ENCODE measurements at places on chromosomes 11 and 22.

- DNase-seq: no peak
Measured at GRCh38 chr11:112179601-112180000, 4.3 kb downstream of the BCO2 start.

- no peak for DNase-seq
Measured at GRCh38 chr11:35343033-35343598, 76.2 kb downstream of the SLC1A2 start.

DNA sequence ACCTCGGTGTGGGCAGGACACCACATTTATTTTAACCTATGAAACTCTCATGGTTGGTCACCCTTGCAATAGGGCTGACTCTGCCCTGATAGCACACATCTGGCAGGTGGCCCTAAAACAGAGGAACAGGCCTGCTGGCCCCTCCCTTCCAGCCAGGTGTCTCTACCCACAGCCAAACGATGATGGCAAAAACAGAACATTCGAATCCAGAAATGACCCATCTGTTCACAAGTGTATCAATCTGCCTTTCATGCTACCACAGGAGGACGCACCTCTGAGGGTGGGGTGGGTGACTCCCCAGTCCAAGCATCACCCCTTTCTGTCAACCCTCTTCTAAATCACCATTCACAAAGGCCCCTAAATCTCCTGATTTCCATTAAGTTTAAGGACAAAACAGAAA is 118.1 kb downstream of the ETS1 start:
- no peak for DNase-seq

DNA sequence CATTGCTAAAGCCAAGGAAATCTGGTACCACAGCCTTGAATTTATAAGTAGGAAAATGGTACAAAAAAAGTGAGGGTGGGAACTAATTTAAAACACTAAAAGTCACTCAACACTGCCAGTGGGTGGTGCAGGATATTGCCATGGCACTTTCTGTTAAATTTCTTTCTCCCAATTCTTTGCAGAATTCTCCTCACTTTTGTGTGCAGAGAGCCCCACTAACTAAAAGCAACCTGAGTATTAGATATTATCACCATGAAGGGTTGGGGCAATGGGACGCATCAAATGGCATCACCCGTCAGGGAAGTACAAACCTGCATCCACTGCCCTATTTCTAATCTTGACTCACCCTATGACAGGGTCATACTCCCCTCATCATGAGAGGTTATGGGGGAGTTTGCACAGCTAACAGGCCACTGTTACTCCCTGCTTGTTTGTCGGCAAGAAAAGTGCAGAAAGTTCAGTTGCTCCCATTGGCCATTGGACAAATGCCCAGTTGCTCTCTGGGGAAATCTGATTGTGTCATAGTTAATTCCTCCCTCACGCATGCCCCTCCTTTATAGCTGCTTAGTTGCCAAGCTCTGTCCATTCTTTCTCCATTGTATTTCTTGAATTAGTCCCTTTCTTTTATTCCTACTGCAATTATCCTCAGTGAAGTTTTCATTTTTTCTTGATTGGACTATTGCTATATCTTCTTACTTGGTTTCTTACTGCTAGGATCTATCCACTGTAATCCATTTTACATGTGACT is 93.8 kb upstream of the BLID start:
- no peak for DNase-seq

GRCh38 chr11:3944198-3944597 is 88.7 kb downstream of the STIM1 start:
- no peak for DNase-seq

DNA sequence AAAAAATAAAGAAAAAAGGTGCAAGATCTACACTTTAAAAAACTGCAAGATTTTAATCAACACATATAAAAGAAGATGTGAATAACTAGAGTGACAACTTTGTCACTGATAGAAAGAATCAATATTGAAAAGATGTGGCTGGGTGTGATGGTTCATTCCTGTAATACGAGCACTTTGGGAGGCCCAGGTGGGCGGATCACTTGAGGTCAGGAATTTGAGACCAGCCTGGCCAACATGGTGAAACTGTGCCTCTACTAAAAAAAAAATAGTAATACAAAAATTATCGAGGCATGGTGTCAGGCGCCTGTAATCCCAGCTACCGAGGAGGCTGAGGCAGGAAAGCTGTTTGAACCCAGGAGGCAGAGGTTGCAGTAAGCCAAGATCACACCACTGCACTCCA is 21.0 kb upstream of the FBLN1 start:
- no peak for DNase-seq

DNA sequence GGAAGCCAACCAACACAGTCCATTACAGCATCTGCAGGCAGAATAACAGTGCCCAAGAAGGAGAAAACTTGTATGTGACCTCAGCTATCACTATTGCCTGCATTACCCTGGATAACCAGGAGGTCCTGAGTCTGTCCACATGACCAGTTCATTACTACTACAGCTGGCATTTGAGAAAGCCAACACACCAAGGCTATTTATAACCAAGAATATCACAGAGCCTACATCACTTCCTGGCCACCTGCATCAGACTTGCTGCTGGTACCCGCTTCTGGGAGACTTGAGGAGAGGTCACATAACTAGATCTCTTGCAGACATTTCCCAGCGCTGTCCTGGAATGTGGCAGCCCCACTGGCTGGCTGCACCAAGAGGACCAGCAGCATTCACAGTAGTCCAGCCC is 11.1 kb upstream of the OR56B4 start:
- no peak for DNase-seq

GRCh38 chr11:57349491-57350274 is 11.5 kb downstream of the P2RX3 start:
- DNase-seq: no peak

GRCh38 chr11:1087961-1088926 is 13.6 kb downstream of the MUC2 start:
- no peak for DNase-seq

- DNase-seq: no peak
Measured at GRCh38 chr11:131924457-131925201, 554.2 kb downstream of the NTM start.

- no peak for DNase-seq
Measured at GRCh38 chr11:88337987-88338668, 592 bp upstream of the CTSC start.

DNA sequence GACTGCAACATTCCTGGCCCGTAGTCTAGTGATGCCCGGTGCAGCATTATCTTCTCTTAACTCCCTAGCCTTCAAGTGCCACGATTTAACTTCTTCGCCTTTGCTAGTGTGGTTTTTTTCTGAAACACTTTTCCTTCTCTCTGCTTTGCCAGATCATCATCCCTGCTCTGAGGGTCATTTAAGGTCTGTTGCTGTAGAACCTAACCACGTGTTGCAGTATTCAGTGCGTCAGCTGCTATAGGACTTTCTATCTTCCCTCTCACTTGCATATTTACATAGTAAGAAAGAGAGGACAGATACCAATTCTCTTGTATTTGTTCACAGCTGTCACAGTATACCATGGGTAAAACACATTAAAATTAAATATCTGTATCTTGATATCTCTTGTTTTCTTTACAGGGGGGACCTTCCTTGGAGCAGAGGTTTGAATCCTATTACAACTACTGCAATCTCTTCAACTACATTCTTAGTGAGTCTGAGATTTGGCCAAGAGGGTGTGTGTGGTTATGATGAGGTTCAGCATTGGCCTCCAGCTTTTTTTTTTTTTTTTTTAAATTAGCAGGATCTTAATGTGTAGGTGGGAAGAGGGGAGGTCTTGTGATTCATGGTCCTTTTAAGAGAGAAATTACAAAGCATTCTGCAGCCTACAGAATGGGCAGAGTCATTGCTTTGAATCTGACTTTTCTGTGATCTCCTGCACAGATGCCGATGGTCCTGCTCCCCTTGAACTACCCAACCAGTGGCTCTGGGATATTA is 13.5 kb downstream of the EIF3L start:
- DNase-seq: no peak

DNA sequence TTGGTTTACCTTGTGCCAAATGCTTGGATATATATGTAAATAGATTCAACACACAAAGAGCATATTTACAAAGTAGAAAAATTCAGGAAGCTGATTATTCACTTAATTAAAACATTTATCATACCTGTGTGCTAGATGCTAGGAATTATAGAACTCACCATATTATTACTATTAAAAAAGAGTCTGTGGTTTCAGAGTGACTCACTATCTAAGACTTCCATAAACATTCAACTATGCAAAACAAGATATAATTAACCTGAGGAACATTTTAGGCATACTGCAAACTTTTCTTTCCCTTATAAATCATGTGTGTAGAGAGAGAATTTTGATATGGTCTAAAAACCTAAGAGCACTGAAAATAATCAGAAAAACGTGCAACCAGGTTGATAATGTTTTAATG is 27.3 kb downstream of the CTSC start:
- no peak for DNase-seq

- DNase-seq: no peak
Measured at GRCh38 chr11:80521592-80521991, 1080.8 kb upstream of the TENM4 start.

DNA sequence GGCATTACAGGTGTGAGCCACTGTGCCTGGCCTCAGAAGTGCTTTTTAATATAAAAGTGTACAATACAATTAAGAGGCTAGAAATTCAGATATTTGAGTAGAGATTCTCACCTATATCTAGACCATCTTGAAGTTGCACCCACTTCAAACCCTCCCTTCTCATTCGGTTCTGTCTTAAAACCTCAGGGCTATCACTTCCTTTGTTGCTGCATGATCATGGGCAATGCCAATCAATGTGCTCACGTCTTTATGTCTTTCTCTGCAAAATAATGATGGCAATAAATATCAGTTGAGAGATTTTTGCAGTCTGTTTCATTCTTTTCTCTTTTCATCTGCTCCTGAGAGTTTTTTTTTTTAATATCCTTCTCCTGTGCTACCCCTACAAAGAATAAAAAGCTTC is 9.3 kb upstream of the NUP160 start:
- DNase-seq: no peak

GRCh38 chr11:34755671-34756070 is 134.8 kb downstream of the EHF start:
- no peak for DNase-seq

- DNase-seq: no peak
Measured at GRCh38 chr11:90213322-90213721, 9.5 kb downstream of the CHORDC1 start.

GRCh38 chr11:77617892-77618291 is 19.7 kb downstream of the CLNS1A start:
- no peak for DNase-seq

DNA sequence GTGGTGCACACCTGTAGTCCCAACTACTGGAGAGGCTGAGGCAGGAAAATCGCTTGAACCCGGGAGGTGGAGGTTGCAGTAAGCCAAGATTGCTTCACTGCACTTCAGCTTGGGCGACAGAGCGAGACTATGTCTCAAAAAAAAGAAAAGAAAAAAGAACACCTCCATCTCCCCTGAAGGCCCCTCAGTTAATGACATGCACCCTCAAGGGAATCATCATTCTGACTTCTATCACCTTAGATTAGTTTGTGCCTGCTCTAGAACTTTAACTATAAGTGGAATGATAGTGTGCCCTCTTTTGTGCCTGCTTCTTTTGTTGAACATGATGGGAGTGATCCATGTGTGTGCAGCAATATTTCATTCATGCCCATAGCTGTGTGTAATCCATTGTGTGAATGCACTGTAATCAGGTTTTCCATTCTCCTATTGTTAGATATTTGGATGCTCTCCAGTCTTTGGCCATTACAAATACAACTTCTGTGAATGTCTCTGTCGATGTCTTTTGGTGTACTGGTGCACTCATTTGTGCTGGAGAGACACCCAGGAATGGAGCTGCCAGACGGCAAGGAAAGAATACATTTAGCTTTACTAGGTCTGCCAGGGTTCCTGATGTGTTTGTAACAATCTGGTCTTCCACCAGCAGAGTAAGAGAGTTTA is 883 bp upstream of the VPREB3 start:
- DNase-seq: no peak

- no peak for DNase-seq
Measured at GRCh38 chr22:19576460-19577421, 52.5 kb upstream of the CLDN5 start.

GRCh38 chr11:79418241-79418640 is 22.6 kb downstream of the TENM4 start:
- DNase-seq: no peak

DNA sequence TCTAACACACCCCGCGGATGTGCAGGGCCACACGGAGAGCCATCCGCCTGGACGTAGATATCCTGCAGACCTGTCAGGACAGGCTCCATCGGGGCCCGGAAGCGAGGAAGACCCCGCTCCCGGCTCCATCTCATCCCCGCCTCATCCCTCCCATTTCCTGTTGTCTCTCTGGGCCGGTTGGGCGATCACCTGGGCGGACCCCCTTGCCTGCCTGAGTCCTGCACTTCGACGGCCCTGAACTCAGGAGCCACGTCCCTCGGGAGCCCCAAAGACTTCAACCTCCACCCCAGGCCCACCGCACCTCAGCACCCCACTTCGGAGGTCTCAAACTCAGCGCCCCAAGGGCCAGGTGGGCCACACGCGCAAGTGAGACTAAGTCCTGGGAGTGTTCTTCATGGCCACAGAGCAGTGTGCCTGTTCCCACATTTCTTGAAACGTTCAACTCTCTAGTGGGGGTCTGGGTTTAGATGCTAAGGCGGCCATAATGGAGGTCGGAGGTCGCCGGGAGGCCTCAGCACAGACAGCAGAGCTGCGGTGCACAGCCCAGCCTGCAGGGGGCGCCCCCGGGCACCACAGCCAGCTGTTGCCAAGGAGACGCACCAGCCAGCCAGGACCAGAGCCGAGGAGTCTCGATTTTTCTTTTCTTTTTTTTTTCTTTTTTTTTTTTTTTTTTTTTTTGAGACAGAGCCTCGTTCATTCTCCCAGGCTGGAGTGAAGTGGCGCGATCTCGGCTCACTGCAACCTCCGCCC is 26.0 kb upstream of the FADD start:
- DNase-seq: no peak

DNA sequence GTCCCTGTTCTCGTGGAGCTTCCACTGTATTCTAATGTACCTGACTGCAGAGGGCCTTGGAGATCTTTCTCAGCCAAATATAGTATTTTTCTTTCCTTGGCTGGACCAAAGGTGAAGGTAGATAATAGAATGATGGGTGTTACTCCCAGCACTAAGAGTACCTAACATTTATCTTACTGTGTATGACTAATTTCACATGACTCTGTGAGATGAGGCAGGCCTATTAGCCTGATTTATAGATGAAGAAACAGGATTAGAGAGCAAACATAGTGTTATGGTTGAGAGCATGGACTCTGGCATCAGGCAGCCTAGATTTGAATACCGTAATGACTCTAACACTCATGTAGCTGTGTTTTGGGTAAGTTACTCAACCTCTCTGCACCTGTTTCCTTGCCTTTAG is 2.7 kb downstream of the ACO2 start:
- DNase-seq: no peak

- no peak for DNase-seq
Measured at GRCh38 chr22:44933666-44934453, 75.9 kb downstream of the PHF21B start.

DNA sequence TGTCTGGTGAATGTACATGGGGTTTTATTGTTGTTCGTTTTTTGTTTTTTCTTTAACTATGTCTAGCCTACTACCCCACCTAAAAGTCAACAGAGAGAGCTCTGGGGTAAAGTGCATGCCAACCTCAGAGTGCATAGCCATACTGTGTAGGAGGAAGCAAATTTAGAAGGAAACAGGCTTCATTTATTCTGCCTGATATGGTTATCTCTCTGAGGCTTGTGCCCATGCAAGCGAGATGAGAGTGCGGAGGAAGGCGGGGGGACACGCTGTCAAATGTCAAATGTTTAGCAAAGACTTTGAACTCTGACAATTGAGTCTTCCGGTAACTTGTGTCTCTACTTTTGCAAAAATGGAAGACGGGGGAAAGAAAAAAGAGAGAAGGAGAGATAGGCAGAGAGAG is 295.5 kb downstream of the ETS1 start:
- DNase-seq: no peak
